ENCODE measurements at places on chromosomes 4 and X.

DNA sequence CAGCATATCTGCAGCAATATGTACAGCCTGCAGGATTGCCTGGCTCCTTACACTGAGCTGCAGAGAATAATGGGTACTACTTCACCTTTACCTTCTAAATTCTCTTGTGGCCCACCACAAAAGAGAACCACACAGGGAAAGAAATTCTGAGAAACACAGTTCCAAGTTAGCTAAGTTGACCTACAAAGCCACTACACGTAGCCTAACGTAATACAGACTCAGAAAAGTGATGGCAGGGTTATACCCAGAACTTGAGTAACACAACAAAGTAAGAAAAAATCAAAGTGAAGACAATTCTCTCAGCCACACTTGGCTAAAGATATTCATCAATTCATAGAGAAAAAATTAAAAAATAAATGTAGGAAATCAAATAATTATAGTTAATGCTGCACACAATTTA is 26.4 kb upstream of the SRPX start:
- no peak for DNase-seq

DNA sequence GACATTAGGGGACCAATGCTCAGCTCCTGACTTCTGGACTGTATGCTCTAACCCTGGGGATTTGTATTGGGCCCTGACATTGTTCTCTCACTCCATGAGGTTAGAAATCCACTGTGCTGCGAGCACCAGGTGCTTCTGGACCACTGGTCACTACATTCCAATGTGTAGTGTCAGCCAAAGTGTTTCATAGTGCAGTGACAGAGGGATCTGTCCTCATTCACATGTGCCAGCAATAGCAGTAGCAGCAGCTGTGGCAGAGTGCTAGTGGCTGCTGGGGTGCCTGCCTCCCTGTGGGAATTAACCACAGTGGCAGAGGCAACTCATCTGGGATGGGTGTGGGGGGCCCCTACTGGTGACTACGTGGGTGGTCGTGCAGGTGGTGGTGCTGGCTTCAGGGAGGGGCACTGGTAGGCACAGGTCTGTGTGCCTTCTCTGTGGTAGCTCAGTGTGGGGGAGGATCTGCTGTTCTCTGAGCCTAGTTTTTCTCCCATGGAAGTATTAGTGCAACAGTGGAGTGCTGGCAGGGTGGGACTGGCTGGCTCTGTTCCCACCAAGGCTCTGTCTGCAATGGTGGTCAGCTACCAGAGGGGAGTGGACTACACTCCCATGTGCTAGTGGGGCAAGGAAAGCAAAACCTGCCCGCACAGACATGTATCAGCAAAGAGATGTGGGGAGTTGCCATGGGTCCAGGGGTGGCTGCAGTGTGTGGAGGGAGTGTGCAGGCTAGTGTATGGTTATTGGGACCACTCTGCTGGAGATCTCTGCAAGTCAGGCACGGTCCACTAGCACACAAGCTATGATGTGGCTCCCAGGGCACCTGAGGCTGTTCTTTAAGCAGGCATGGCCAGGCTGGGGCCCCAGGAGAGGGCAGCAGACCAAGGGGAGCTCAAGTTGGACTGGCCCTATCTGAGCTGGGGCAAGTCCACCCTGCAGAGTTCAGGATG is 78.5 kb downstream of the SCLT1 start:
- no peak for DNase-seq

DNA sequence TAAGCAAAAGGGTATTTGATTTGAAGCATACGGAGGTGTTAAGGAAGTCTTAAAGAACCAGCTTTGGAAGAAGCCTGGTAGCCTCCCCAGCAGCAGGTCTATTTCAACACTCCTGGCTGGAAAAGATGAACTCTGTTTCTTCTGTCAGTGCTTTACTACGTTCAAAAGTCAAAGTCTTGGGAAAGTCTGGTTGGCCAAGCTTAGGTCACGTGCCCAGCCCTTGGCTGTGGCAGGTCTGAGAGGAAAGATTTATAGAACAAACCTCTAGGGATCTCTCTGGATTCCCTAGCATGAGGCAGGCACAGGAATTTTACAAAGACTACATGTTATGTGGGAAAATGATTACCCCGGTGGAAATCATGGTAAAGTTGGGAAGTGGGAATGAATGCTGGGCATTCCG is 8.6 kb upstream of the ARHGAP10 start:
- no peak for DNase-seq

GRCh38 chr4:151555151-151555945 is 146.4 kb downstream of the FHIP1A start:
- DNase-seq, result no peak

DNA sequence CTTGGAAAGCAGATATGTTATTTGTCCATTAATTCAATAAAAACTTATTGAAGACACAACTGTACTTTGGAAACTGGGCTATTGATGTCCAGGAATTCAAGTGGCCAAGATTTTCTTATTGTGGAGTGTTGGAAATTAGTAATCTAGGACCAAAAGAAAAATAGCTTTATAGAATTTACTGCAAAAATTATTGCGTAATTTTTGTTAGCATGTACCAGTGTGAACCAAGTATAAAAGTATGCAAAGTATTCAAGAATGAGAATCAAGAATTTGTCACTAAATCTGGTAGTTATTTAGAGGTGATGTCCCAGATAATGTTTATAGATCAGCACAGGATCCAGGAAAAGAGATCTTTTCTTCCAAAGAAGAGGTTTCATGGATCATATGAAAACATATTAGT is 468.9 kb upstream of the CTSO start:
- no peak for DNase-seq

DNA sequence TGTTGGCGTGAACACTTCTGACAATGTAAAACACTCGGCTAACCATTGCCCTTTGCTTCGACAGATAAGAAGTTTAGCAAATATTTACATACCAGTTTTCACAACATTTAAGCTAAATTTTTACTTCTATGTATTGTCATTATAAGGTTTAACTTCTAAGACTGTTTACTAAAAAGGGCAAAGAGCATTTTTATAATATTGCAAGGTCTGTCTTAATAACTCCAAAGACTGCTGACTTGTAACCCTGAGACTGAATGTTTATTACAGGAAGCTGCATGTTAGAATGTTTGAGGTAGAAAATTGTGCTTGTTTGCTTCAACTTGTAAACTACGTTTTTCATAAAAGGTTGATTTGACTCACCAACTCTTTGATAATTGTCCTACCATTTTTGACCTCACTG is 213.2 kb upstream of the RPS6KA3 start:
- DNase-seq, result no peak

DNA sequence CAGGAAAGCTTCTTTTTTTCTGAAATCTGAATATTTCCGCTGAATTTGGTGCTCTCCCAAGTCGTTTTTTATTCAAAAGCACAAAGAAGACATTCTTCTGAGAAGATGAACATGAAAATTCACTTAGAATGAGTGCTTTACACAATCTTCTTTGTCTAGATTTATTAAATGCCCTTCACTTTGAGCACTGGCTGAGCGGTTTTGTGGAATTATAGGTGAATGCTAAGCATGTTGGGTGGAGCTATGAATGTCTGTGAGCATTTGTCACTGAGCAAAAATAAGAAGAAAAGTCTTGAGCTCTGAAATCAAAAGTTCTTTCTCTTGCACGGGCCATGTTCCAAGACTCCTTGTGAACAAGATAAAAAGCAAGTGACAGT is 13.1 kb downstream of the GASK1B start:
- no peak for DNase-seq

- DNase-seq, result no peak
Measured at GRCh38 chrX:20463296-20464075, 196.8 kb upstream of the RPS6KA3 start.

GRCh38 chr4:4440333-4441061 is 53.6 kb downstream of the NSG1 start:
- no peak for DNase-seq

GRCh38 chrX:146208821-146209220 is 391.2 kb downstream of the SLITRK2 start:
- no peak for DNase-seq

GRCh38 chr4:130478406-130478805 is 1382.5 kb downstream of the C4orf33 start:
- DNase-seq, result no peak

GRCh38 chr4:173212379-173212778 is 43.8 kb downstream of the GALNT7 start:
- DNase-seq, result no peak

DNA sequence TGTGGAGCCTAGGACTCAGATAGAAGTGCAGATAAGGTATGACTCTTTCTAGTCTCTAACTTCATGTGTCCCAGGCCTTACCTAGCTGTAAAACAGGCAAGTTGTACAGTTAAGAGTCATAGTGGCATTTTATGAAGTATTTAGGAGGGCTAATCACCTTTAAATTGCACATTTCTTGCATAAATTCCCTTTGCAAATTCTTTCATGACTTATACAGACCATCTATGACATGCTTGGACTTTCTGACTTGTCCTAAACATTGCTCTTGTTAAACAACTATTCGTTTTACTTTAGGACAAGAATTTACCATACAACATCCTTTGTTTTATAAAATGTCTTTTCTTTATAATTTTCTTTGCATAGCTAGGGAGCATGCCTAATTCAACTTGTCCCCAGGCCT is 7.8 kb upstream of the RRAGB start:
- no peak for DNase-seq

- no peak for DNase-seq
Measured at GRCh38 chr4:21921526-21922180, 26.9 kb downstream of the KCNIP4 start.

DNA sequence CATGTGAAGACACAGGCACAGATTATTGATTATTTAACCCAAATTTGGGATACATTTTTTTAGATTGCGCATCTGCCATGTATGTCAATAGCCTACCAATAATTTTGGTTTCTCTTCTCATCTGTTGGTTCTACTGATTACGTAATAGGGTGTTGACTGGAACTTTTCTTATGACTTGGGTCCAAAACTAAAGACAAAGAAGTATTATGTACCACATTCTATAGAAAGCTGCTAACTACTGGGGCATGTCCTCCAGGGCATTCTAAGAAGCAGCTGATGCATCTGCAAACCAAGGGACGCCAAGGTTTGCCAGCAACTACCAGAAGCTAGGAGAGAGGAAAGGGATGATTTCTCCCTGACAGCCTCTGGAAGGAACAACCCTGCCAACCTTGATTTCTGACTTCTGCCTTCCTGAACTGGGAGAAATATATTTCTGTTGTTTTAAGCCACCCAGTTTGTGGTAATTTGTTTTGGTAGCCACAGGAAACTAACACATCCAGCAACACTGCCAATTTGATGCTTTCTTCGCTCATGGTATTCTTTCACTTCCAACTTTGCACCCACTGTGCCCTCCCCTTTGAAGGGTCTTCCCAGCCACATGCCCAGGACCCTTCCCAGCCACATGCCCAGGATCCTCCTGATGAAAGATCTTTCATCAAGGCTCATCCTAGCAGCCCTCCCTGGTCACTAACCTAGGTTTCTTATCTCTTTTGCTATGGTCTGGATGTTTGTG is 15.9 kb upstream of the TLR1 start:
- DNase-seq, result no peak

DNA sequence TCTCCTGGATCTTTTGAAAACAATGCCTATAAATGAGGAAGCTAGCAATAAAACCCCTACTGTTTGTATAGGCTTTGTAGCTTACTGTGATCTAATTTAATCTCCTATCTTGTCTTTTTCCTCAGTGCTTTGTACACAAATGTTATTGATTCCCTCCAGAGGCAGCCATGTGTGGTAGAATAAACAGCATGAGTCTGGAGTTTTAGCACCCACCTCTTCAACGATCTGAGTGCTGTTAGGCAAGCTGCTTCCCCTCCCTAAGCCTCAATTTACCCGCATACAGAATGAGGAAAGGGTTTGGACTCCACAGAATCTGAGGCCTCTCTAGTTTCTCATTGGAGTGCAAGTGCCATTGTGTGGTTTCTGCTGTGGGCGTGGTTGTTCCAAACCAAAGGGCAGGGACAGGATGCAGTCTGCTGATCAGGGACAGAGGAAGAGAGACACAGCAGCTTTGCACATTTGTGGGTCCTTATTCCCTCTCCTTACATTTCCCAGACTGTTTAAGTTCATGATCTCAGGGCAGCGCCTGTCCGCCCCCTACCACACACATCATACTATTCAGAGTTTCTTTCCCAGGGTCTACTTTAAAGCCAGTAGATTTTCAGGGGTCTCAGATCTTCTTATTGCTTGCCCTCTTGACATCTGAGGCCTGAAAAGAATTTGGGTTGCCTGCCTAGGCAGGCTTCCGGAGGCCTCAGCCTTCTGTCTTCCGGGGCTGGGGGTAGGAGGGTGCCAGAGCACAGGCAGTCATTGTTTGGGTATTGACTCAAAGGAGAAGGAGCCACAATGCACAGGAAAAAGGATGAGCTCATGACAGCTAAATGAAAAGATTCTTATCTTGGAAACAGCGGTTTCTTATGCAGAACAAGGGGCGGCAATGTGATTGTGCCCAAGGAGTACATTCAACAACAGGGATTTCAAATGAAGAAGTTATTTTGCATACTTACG is 114.9 kb upstream of the TEX13D start:
- peak; percentile 10 for DNase-seq

GRCh38 chr4:77376788-77377460 is 219.9 kb downstream of the CCNG2 start:
- no peak for DNase-seq

DNA sequence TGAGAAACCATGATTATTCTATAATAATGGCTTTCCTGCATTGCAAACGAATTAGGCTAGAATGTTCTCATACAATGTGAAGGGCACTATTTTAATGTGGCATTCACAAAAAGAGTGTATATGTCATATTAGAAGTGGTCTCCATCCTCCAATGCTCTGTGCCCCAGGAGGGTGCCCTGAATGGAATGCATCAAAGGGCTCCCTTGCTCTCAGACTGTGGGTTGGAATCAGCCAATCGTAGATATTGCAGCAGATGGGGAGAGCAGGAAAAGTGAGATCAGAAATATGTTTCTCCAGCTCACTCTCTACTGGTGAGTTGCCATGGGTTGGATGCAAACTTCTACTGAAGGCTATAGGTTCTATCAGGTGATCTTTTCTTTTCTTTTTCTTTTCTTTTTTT is 11.9 kb upstream of the NSUN7 start:
- no peak for DNase-seq

DNA sequence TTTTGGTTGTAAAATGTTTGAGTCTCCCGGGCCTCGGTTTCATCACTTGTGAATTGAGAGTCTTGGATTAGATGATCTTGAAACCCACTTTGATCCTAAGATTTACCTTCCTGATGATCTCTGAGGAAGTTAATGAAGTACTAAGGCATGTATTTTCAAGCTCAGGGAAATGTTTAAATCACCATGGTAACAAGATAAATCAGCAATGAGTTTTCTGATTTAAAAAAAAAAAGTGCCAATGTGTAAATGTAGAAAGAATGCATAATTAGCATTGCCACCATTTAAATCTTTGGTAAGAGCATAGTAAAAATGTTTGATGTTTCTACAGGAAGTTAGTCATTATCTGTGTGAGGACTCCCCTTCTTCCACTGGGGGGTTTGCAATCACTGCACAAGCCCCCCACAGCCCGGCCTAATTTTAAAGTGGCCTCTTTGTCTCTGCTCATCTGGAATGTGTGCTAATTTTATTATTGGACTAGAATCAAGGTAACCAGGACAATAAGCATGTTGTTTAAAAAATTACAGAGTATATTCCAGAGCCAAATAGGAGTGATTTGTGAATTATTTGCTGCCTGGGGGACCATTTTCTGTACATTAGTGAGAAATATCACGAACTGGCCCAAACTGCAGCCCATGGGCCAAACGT is 93.6 kb downstream of the SLC34A2 start:
- no peak for DNase-seq

GRCh38 chrX:23904096-23904495 is 3.6 kb downstream of the APOO start:
- no peak for DNase-seq
